ENCODE measurements at places on chromosomes 5 and 9.

DNA sequence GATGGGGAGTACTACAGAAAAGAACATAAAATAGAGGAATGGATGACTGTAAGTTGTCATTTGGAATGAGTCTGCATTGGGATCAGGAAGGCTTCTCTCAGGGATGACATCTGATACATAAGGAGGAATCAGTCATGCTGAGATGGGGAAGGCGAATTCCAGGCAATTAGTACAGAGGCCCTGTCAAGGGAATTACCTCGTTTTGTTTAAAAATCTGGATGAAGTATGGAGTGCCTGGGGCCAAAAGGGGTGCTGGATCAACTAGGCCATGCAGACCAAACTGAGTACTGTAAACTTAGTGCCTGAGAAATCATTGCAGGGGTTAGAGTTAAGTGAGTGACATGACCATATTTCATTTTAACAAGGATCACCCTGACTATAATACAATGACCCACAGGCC is 30.5 kb downstream of the JAKMIP2 start:
- no peak for DNase-seq

- DNase-seq: no peak
Measured at GRCh38 chr5:177023303-177023664, 788 bp downstream of the ZNF346 start.

- DNase-seq: no peak
Measured at GRCh38 chr9:18382243-18382642, 91.7 kb upstream of the ADAMTSL1 start.

DNA sequence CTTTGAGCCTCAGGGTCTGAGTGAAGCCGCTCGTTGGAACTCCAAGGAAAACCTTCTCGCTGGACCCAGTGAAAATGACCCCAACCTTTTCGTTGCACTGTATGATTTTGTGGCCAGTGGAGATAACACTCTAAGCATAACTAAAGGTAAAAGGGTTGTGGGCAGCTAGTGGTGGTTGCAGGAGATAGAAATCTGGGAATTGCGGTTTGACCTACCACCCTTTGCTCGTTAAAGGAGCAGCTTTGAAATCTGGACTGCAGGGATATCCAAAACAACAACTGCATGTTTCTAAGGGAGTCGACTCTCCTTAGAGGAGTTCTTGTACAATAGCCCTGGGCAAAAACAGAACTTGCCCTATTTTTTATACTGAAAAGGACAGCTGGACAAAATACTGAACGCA is 19.0 kb downstream of the ABL1 start:
- no peak for DNase-seq

DNA sequence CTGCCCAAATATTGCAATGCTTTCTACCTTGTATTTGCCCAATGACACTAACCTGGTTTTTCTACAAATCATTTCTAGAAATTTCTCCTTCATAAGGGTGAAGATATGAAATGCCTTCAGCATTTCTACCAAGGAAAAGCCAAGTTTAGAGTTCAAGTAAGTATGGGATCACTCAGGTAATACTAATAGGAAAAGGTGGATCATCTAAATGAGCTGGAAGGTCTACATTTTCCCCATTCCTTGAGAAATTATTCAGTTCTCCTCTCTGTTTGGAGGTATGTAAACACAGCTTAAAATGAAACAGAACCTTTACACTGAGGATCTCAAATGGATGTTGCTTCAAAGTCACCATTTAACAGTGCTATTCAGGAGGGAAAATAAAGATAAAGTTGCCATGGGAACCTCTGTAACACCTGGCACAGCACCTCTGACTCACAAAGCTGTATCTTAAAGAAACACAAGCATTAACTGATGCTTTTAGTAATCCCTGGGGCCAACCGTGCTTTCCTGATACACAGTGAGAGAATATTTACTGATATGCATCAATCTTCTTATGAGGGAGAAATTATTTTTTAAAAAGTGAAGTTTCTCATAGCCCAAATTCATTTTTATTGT is 161.3 kb downstream of the DRD1 start:
- no peak for DNase-seq

DNA sequence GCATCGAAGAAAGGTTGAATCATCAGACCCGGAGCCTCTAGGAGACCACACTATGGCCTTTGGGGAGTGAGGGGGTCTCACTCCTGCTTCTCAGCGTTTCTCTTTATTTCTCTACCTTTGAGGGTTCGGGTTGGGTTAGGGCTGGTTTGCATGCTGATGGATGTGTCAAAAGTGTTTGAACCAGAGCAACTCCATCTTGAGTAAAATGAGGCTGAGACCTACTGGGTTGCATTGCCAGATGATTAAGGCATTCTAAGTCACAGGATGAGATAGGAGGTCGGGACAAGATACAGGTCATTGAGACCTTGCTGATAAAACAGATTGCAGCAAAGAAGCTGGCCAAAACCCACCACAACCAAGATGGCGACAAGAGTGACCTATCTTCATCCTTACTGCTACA is 44.9 kb upstream of the TCF7 start:
- DNase-seq: no peak

DNA sequence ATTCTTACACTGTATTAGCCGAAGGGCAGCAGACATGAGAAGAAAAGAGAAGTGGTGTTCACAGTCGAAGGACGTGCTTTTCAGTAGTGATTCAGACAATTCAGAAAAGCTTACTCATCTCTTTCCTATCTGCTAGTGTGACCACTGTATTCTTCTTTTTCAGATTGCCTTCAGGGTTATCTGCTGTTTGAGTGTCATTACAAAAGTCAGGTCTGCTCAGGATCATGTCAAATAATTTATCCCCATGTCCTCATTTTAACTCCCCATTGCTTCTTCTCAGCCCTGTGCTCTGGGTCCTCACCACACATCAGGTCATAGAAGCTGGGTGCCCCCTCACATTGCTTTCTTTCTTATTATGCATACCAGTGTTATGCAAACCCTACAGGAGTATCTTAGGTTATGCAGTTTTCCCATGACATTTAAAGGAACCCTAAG is 394.0 kb downstream of the CETN3 start:
- DNase-seq: no peak

GRCh38 chr9:110640736-110641135 is 27.9 kb upstream of the MUSK start:
- no peak for DNase-seq

GRCh38 chr9:126439883-126440653 is 113.4 kb downstream of the MVB12B start:
- DNase-seq: no peak

- DNase-seq: no peak
Measured at GRCh38 chr5:151298063-151298855, 5.3 kb downstream of the SLC36A3 start.

- DNase-seq: no peak
Measured at GRCh38 chr5:34057118-34057517, 14.1 kb upstream of the C1QTNF3 start.

DNA sequence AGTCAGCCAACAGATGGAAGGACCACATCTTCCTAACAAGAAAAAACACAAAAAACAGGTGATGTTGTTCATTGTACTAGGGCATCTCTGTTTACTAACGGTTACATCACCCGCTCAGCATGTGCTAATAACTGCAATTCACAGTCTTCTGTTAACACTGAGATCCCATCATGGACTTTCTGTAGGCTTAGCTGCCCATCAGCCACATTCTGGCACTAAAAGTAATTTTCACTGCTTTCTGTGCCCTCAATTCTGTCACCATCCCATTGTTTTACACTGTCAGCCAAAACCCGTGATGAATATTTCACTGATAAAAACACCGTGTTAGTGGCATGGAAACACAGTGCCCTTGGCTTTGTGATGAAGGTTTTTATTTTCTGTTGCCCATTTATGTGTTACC is 64.6 kb downstream of the CAST start:
- no peak for DNase-seq

DNA sequence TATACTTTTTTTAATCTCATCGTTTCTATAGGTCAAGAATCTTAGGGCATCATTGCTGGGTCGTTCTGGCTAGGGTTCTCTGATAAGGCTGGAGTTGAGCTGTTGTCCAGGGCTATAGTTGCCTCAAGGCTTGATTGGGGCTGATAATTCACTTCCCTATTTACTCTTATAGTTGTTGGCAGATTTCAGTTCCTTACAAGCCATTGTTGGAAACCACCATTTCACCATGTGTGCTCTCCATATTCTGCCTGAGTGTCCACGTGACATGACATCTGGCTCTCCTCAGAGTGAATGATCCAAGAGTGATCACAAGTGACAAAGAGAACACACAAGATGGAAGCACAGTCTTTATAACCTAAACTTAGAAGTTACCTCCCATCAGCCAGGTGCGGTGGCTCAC is 852.2 kb downstream of the EFNA5 start:
- DNase-seq: no peak

- DNase-seq: no peak
Measured at GRCh38 chr9:130197888-130198287, 25.7 kb downstream of the NCS1 start.

GRCh38 chr5:180287404-180287803 is 4.5 kb downstream of the MAPK9 start:
- DNase-seq: no peak

DNA sequence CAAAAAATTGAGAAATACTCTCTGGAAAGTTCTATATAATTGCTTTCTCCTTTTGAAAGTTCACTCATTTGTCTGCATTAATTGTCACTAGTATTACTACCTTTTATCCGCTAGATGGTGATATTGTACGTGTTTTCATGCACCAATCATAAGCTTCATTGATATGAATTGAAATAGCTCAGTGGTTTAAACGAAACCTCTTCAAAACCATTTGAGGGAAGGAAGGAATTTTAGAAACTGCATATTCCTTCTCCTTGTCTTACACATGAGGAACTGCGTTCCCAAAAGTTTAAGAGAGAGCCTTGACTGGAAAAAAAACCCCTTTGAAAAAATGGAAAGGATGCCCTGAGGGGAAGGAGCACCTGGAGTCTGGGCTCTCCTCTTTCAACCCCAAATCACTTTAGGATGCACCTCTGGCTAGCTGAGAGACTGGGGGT is 98.6 kb downstream of the YTHDC2 start:
- no peak for DNase-seq

DNA sequence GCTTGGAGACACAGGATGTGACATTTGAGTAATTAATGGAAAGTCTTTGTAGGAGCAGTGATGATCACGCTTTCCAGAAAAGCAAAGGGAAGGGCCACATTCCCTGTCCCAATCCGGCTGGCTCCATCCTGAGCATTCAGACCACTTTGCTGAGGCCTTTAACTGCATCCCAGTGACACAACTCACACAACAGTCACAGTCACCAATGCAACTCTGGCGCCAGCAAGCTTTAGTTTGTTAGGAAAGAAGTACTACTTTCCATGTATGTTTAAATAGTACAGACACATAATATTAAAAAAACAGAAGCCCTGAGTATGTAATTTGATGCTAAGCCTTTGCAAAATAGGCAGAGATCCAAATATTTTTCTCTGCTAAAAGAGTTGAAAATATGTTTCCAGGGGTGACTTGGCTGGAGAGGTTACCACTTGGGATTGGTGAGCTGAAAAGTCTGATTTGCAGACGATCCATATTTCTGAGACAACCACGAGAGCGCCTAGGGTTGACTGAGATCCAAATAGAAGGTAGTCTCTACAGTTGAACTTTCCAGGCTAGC is 31.7 kb upstream of the GAS1 start:
- DNase-seq: no peak

- DNase-seq: no peak
Measured at GRCh38 chr5:173290477-173291131, 37.6 kb downstream of the STC2 start.

- DNase-seq: no peak
Measured at GRCh38 chr5:78903861-78904260, 81.2 kb downstream of the ARSB start.

GRCh38 chr5:81317536-81317935 is 16.1 kb downstream of the ZCCHC9 start:
- DNase-seq: no peak

GRCh38 chr5:118042076-118042475 is 946.3 kb downstream of the DTWD2 start:
- no peak for DNase-seq

GRCh38 chr5:7676455-7676854 is 174.5 kb downstream of the CFAP90 start:
- DNase-seq: no peak

GRCh38 chr5:121559832-121560231 is 291.9 kb upstream of the FTMT start:
- no peak for DNase-seq

DNA sequence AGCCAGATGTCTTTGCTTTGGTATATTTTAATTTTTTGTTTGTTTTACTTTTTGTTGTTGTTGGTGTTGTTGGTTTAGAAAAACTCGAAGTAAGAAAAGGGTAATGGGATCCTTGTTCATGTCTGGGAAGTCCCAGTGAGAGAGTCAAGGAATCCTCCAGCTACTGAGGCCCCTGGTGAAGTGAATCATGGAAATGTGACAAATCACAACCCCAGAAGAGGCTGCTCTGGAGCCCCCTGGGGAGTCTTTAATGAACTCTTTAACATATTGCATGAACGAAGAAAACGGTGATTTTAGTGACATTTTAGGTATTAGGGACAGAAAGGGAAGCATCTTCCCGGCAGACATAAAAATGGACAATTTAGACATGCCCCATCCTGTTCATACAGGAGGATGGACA is 41.3 kb downstream of the TMEM174 start:
- DNase-seq: no peak

GRCh38 chr5:151288180-151288579 is 15.4 kb downstream of the SLC36A3 start:
- no peak for DNase-seq

DNA sequence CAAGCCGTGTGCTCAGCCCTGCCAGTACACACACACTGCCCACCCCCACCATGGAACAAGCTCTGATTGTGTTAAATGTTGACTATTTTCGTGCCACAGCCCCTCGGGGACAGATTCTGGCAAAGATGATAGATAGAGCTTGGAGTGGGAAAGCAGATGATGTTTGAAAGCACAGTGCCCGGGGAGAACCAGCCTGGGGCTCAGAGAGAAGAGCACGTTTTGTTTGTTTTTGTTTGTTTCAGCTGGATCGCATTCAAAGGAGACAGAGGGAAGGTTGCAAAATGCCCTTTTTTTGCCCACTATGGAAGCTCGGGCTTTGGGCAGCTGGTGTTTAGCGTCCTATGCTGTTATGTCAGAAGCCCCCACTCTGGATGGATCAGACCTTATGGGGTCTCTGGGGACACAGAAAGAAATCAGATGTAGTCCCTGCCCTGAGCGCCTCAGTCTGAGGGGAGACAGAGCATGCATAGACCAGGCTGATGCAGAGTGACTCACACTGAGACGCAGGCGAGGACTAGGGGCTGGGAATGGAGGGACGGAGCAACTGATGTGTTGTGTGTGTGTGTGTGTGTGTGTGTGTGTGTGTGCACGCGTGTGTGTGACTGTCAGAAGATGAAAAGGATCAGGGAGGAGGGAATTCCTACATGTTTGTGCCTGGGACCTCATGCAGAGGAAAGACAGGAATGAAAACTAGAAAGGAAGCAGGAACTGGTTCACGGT is 229.7 kb downstream of the MELK start:
- DNase-seq: no peak

DNA sequence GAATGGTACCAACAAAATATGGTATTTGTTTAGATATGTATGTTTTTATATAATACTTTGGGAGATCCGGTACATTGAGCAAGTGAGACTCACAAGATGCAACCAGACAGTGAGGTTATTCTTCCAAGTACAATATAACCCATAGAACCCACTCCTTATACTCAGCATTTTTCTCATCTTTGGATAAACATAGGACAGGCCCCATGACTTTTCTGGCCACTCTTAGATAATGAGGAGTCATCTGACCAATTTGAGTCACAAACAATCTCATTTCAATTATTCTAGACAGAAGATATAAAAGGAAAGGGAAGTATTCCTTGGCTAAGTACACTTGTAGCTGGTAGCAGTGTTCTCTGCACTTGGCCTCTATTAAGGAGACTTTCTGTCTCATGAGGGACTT is 150.2 kb downstream of the SGCD start:
- DNase-seq: no peak
